ENCODE measurements at places on chromosomes 16 and 17.

GRCh38 chr17:34499576-34499975, 79.8 kb upstream of the TMEM132E start:
- DNase-seq = no peak

GRCh38 chr17:45338023-45338781, 21.4 kb upstream of the MAP3K14 start:
- no peak for DNase-seq

DNA sequence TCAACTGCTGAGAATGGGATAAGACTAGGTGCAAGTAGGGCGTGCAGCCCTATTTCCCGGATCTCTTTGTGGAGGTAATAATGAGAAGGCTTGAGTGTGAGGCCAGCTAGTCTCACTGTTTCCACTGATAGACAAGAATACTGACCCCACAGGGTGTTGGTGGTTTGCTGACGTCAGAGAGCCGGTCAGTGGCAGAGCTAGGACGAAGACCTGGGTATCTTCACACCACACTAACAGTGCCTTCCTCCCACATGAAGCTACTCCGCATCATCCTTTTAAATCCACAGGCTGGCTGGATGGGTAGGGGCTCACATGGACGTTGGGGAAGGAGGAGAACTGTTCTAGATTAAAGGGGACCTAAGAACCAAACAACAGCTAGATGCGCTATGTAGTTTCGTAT, 68.0 kb downstream of the ZFHX3 start:
- no peak for DNase-seq

DNA sequence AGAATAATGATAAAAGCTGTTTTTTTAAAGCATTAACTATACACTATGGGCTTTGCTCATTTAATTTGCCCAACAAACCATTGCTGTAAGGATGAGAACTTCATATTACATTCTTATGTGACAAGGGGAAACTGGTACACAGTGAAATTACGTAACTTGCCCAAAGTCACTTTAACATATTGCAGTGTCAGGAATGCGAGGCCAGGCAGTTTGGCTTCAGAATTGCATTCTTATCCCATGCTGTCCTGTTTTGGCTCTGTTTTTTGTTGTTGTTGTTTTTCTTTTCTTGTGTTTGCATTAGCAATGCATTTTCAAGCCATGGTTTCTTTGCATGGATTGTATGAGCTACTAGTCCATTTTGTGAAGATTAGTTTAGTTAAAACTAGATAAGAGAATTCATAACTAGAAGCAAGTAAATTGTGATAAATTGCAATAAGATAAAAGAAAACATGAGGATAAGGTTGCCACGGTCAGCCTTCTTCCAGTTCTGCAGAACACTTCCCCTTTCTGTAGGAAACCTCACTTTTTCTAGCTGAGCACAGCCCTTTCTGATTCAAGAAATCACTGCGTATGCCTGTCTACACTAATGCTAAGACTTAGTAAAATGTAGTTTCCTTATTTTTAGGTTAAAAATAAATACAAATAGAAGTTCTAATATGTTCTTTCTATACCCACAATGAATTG, 221.3 kb upstream of the KCNJ16 start:
- DNase-seq = no peak

DNA sequence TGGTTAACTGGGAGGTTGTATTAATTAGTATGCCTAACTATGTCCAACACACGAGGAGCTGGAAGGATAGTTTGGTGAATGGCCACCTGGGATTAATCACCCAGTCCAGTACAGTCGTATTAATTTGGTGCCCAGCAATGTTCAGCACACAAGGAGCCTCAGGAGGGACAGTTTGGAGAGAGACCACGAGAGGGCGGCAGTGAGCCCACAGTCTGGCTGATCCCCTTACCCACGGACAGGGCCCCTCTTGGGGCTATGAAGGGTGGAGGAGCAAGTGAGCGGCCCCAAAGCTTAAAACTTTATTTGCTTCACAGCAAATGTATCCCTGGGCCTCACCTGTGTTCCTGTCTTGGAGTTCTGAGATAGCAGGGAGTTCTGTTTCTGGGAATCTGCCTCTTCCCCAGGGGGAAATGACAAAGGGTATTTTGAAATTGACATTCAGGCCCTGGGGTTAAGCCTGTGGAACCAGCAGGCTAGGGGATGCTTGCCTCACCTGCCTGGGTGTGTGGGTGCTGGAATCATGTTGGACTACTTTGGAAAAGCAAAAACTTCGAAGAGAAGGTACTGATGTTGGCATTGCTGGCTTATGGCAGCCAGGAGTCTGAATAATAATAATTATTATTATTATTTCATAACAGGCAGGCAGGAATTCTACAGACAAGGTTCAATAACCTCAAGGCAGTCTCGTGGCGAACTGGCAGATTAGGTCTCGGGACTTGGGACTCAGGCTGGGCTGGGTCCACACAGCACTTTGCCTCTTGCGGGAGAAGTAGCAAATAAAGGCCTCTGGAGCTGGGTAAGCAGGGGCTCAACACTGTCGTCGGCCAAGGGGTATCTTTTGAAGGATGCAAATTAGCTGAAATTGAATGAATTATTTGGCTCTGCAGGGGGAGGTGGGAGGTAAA, 227.6 kb upstream of the ASIC2 start:
- peak; percentile 95 for DNase-seq

DNA sequence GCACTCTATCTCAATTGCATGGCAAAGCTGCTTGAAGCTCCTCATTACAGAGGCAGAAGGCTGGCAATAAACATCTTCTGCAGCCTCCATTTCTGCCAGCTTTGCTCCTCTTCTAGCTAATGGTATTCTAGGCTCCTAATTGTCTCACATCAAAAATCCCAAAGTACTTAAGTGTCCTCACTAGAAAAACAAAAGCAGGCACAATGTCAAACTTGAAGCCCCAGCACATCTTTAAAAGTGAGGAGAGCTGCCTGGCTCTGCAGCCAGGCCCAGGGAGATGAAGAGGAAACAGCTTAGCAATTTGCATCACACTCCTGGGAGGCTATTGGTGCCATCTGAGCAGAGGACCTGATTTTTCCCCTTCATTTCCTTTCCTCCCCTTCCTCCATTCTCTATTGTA, 197.1 kb downstream of the KCNJ2 start:
- DNase-seq = peak; percentile 13

DNA sequence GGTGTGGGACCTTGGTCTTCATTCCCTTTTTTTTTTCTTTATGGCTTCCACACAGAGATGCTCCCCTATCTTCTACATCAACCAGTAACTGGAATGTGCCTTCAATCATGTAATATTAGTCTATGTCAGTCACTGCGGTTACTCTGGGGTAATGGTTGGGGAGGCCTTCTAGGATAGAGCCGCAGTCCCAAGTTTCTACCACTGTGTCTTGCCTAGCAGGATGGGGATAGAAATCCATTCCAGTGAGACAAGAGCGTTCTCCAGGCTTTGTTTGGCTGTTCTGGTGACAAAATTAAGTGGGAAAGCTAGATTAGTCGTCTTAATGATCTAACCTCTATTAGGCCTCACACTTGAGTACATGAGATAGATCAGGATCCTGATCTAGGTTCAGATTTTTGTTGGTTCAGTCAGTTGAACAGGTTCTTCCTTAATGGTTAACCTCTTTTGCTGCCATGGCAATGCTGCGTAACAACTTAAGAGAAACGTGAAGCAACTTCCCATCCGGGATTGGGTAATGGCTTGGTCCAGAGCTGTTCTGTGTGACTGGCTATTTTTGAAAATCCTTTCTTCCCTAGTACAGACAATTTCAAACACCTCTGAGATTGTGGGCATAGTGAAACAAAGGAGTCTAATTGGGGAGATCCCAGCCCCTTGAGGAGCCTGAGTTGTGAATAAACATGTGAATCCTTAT, 8.7 kb downstream of the MSL1 start:
- DNase-seq = no peak

DNA sequence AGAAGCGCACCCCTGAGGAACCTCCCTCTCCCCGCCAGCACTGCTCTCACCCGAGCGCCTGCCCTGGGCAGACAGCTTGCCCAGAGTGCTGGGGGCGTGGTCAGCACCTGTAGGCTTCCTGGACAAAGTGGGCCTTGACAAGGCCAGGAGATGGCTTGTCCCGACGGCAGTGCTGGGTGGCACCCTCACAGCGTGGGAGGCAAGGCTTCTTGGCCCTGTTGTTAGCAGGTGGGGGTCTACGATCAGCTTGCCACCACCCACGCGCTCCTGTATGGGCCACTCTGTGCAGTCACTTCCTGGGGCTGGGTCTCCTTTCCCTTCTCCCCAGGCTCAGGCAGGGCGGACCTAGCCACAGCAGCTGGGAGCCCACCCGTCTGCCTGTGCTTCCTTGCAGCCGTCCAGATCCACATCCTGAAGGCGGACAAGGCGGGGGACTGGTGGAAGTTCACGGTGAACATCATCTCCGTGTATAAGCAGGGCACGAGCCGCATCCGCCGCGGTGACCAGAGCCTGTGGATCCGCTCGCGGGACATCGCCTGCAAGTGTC, 218.0 kb downstream of the NTN1 start:
- DNase-seq = no peak

DNA sequence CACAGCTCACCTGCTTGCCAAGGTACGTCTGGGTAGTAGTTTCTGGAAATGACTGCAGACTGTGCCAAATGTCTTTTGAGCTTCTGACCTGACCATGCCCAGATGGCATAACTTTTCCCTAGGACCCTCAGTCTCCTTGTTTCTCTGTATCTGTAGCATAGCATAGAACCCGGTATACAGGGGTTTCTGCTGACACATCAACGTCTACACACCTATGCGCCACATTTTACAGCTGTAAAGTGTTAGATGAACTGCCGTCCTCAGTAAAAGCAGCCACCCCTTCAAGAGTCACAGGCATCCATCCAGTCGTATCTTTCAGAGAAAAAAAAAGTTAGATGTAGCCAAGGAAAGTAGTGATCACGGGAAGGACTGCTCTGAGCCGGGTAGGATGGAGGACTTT, 17.4 kb downstream of the KCTD2 start:
- DNase-seq = no peak

DNA sequence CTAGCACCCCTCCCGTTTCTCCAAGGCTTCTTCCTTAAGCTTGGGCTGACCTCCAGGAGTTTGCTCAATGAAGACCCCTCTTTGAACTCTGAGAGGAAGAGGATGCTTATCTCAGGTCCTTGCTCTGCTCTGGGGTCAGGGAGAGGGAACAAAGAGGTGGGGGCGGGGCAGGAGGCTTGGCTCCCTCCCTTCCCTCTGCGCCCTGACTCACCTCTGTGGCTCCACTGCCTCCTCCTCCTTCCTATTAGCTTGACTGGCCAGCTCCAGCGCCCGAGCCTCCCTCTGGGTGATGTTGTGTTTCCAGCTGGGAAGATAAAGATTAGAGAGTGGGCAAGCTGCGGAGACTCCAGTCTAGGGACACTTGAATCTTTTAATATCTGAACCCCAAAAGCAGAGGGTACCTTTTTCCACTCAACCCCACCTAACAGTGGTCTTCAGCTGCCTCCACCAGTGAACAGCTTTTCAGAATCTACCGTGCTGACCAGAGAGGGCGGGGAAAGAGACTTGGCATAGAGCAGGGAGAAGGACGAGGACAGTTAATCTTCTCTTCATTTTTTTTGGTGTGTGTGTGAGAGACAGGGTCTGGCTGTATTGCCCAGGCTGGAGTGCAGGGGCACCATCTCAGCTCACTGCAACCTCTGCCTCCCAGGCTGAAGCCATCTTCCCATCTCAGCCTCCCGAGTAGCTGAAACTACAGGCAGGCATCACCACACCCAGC, 6.7 kb downstream of the GIP start:
- DNase-seq = peak; percentile 66

- no peak for DNase-seq
These were observed 189.9 kb downstream of the FTO start for GRCh38 chr16:53893731-53894435.

GRCh38 chr16:56257666-56258342, 66.5 kb downstream of the GNAO1 start:
- DNase-seq = no peak

DNA sequence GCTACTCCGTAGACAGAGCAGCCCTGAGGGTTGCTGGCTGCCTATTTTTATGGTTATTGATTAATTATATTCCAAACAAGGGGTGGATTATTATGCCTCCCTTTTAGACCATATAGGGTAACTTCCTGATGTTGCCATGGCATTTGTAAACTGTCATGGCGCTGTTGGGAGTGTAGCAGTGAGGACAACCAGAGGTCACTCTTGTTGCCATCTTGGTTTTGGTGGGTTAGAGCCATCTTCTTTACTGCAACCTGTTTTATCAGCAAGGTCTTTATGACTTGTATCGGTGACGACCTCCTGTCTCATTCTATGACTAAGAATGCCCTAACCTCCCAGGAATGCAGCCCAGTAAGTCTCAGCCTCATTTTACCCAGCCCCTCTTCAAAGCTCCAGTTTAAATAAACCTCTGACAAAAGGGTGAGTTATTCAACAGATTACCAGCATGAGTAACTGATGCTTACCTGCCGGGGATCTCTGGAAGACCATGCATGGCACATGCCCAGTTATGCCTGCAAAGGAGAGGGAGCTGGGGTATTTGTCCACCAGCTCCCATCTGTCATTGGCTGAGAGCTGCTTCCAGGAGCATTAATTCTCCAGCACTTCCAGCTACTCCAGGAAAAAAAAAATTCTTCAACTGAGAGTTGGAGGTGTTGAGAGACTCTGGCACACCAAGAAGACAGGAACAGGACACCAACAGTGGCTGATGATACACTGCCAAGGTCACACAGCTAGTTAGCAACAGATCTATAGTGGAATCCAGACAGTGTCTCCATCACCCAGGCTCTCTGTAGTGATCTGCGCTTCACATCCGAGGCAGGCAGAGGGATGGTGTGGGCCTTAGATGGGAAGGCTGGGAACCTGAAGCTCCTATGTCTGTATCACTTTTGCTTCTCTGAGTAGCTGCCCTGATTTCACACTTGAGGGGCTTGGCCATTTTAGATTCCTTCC, 36.6 kb upstream of the IL21R start:
- no peak for DNase-seq

GRCh38 chr16:88306860-88307545, 75.8 kb upstream of the ZNF469 start:
- DNase-seq = no peak

- no peak for DNase-seq
These were observed 266.1 kb upstream of the DYNLRB2 start for GRCh38 chr16:80274576-80275191.

DNA sequence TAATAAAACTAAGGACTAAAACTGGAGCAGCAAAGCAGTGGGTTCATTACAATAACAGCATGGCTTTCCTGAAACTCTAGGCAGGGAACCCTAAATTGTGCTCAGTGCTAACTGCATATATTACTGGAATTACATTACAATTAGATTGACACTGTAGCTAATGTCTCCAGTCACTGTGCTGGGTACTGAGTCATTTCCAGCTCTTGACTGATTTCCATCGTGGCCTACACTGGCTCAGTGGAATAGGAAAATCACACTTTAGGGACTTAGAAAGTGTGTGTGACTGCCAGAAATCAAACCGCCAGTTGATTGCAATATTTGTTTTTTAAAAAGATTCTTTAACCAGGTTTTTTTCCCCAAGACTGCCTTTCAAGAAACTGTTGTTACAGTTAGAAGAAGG, 1447.4 kb upstream of the GOT2 start:
- DNase-seq = no peak

GRCh38 chr17:80523054-80523744, 21.4 kb upstream of the RPTOR start:
- DNase-seq = no peak

DNA sequence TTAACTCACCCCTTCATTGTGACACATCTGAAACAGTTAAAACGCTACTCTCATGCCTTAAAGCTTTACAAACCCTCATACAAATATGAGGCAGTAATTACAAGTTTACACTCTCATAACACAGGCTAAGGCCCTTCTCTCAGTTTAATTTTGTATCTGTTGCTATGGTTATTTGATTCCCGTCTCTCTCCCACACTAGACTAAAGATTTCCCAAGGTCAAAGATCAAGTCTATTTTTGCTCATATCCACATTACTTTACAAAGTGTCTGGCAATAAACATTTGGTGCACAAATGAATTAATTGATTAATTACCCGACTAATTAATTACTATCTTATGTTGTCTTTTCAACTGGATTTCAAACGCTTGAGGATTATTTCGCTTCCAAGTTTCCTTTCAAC, 86.4 kb upstream of the MYOCD start:
- no peak for DNase-seq
